ENCODE measurements at places on chromosomes 4 and X.

DNA sequence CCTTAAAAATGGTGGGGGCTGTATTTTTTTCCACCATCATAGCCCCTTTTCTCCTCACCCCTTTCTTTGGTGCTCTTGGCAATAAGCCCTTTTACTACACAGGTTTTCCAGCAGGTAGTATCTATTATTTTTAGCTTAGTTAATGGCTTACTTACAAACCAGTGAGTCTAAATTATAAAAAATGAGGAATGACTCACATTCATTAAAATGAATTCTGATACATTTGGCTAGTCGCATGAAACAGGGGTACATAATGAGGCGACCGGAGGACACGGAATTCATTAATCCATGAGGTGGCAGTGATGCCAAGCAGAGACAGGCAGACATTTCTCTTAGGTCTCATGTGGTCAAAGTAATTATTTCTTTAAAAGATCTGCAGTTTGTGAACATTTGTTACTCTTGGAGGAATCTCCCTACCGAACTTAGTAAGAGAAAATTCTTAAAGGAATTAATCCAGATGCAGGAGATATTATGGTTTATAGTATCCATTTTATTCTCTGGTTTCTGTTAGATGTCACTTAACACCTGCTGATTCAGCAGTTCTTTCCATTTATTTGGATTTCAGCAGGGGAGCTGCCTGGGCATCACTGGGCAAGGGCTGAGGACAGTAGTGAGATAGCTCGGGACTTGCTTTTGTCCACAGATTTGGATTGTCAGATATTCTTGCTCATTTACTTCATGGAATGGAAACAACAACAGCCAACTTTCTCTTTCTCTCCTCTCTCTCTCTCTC, 575.0 kb upstream of the NR3C2 start:
- DNase-seq = no peak

DNA sequence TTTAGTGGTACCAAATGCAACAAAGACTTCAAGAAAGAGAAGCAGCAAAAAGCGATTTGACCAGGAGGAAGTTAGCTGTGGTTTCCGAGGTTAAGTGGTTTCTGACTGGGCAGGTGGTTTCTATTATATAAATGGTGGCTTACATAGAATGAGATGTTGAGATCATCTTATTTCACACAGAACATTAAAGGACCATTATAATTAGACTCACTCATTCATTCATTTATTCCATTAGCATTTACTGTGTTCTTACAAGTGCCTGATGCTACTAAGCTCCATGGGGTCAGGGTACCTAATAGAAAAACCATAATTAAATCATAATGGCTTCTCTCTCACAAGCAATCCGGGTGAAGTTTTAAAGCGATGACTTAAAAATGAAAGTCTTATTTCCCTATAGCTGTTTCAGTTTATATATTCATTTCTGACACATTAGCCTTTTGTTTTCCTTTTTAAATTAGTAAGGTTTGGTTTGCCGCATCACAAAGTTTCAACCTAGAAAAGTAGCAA, 10.6 kb downstream of the TSPAN6 start:
- DNase-seq = no peak

- peak; percentile 25 for DNase-seq
Measured at GRCh38 chrX:72714478-72714916, 391 bp upstream of the PHKA1 start.

DNA sequence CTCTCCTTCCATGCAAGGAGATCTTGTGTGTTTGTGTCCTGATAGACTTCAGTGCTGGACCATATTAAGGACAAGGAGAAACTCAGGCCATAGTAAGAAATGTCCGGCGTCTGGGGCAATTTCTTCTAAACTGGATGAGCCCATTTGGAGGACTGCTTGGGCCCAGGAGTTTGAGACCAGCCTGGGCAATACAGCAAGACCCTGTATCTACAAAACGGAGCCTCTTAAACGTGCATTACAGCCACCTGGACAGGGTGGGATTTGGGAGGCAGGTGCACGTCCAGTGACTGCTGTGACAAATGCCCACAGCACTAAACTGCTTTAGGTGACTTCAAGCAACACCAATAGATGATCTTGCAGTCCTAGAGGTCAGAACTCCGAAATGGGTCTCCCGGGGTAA, 311.9 kb downstream of the DHRSX start:
- no peak for DNase-seq

DNA sequence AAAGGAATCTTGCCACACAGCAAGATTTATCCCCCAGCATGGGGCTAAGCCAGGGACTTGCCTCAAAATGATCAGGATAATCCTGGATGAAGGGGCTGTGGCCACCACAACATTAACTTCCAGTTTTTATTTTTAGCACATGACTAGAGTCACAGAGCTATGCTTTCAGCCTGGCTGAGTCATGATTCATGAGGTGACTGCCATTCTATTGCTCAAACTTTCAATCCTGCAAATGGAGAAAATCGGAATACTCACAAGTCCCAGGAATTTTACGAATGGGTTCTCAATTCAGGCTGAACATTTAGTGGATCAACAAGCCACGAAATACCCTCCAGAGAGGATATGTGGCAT, 70.7 kb upstream of the HPGD start:
- peak; percentile 77 for DNase-seq

DNA sequence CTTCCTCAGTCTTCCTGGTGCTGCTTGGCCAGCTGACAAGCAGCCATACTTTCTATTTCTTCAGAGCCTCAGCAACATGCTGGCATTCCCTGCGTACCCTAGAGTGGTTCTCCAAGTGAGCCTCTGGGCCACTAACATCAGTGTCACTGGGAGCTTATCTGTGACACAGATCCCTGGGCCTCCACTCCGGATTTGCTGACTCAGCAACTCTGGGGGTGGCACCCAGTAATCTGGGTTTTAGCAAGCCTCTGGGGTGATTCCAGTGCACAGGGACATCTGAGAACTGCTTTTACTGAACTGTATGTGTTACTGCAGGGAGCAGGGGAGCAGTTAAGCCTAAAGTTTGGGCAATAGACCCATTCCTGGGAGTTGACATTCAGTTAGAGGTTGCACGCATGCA, 28.2 kb upstream of the HMGB3 start:
- no peak for DNase-seq

- DNase-seq = peak; percentile 62
Measured at GRCh38 chr4:156779042-156779441, 192.6 kb downstream of the PDGFC start.

GRCh38 chrX:13808293-13808692, 8.6 kb downstream of the GPM6B start:
- no peak for DNase-seq

- no peak for DNase-seq
Measured at GRCh38 chrX:138001226-138001625, 435.3 kb downstream of the ZIC3 start.

- DNase-seq = no peak
Measured at GRCh38 chr4:174352061-174352819, 68.5 kb downstream of the CEP44 start.

GRCh38 chr4:47187608-47188007, 156.2 kb downstream of the GABRB1 start:
- no peak for DNase-seq

GRCh38 chrX:13198056-13198761, 121.6 kb downstream of the ATXN3L start:
- no peak for DNase-seq

DNA sequence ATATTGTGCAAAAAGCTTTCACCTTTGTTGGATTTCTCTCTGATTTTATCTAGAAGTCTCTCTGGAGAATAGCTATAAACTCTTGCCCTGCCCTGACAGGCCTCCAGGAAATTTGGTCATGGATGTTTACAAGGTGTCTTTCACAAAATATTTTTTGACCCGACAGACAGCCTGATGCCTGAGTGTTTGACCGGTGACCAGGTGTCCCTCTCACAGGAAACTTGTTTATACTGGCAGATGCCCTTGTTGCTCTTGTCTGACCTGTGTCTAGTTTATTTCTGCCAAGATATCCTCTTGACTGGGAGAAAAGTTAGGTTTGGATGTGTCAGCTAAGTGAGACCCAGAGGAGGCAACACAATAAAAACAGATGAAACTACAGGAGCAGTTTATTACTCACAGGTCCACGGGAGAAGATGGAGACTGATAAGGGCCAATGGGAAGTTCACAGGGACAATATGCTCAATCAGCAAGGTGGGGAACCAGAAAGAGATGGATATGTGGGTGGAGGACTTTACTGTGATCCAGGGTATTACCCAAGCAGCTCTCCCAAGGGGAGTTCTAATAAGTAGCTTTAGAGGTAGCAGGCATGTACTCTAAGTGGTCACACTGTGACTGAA, 243.3 kb downstream of the ARAP2 start:
- DNase-seq = no peak

- no peak for DNase-seq
Measured at GRCh38 chr4:7812231-7812857, 127.3 kb downstream of the AFAP1 start.

GRCh38 chrX:137387646-137388045, 178.3 kb upstream of the ZIC3 start:
- no peak for DNase-seq

DNA sequence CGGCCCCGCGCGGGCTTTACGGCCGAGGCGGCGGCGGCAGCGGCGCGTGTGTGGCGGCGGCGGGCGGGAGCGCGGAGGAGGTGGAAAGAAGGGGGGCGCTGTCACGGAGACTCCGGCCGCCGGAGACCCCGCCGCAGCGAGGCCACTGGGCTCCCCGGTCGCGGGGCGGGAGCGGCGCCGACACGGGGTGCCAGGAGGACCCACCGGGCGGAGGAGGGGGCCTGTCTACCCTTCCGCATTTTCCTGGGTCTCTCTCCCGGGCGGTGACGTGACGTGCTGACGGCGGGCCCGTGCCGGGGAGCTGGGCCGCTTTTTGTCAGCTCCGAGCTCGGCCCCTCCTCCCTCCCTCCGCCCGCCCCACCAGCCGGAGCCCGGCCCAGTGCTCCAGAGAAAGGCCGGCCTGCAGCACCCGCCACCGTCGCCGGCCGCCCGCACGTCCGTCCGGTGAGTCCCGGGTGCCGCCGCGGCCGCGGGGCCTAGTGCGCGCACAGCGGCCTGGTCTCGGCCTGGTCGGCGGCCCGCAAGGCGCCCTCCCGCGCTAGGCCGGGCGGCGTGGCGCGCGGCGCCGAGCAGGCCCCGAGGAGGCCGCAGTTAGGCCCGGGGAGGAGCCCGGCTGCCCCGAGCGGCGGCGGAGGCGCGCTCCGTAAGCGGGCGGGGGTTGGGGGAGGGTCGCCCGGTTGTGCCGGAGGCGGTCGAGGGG, at the start of gene ZFX:
Gene ZFX, plus strand, starts transcription at position 379 of the 700 bp plus-strand sequence. CDS start 23,014 bp downstream, outside the sequence.
- DNase-seq = peak; percentile 69

- peak; percentile 72 for DNase-seq
Measured at GRCh38 chr4:187469627-187470026, 525.9 kb upstream of the ZFP42 start.

DNA sequence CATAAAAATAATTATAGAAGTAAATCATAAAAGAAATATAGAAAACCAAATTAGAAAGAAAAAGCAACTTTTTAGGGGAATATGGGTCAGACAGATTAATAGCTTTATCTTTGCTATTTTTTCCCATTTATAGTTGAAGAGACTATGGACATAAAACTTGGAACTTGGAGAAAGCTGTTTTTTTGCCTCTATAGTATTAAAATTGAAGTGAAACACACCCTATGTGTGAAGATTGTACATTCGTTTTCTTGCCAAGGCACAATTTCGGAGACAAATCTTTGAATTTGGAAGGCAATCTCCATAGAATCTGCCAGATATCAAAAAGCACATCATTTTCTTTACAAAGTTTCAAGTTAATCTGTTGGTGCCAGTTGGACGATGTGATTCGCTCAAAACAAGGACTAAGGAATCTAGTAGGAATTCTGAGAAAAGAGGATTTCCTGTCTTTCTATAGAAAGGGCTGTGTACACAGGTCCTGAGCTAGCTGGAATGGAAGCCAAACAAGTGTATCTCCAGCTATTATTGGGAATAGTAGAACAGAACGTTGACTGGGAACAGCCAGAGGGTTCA, 156.3 kb downstream of the SLC7A11 start:
- no peak for DNase-seq

DNA sequence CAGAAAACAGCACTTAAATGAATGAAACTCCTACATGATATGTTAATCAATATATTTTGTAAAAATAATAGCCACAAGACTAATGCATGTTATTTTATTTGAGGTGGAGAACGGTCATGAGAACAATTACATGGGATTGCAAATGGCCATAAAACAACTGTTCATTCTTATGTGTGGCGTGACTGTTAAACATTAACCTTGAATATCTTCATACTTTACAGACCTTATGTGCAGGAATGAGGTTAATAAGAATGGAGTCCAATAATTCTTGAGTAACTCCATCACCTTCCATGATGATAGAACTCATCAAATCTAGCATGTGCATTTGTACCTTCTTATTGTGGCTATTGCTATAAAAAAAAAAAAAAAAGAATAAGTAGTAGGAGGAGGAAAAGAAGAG, 55.3 kb downstream of the PDS5A start:
- no peak for DNase-seq

GRCh38 chr4:123234955-123235354, 161.6 kb upstream of the SPRY1 start:
- DNase-seq = peak; percentile 59

DNA sequence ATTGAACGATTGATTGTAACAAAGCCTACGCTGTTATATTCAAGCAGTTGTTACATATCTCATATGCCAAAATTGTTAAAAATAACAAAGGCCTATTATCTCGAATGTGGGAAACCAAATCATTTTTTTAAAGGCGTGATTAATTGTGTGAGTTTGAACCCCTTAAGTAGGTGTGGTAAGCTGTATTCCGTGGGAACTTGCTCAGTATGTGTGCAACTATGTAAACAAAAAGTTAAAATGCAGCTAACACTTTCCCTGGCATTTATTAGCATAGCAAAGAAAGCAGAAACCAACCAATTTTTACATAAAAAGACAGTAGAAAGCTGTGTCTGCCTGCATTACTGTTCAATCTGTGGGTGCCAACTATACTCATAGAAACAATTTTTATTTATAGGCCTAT, 166.0 kb upstream of the HAND2 start:
- no peak for DNase-seq

- DNase-seq = no peak
Measured at GRCh38 chrX:50458483-50458882, 12.1 kb downstream of the DGKK start.

DNA sequence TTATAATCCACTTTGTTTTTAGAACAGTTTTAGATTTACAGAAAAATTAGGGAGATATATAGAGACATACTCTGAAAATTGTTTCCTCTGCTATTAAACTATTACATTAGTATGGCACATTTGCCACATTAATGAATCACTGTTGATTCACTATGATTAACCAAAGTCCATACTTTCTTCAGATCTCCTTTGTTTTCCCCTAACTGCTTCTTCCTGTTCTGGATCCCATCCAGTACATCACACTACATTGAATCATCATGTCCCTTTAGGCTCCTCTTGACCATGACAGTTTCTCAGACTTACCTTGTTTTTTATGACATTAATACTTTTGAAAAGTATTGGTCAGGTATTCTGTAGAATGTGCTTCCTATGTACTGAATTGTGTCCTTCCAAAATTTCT, 109.2 kb upstream of the EDNRA start:
- peak; percentile 78 for DNase-seq

DNA sequence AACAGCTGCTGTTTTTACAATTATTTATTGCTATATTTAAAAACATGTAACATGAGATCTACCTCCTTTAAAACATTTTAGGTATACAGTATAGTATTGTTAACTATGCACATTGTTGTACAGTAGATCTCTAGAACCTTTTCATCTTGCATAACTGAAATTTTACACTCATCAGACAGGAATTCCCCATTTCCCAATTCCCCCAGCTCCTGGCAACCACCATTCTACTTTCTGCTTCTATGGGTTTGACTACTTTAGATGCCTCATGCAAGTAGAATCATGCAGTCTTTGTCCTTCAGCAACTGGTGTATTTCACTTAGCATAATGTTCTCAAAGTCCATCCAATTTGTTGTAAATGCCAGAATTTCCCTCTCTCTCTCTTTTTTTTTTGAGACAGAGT, 9.7 kb upstream of the LSM6 start:
- DNase-seq = peak; percentile 70

Measured in EH (cell line).